ENCODE measurements at places on chromosomes 7 and 10. TPM values are rescaled to one million over a fixed set of nuclear protein-coding genes. Genes with fewer than 3 reads are reported as not detected.

UTF1 gene
- not detected for total RNA-seq

SH2B2 gene
- total RNA-seq: 0.92 TPM

COL28A1 gene
- 0.13 TPM for total RNA-seq

CLDN12 gene
- total RNA-seq: 40.7 TPM

AGR3 gene
- total RNA-seq: not detected

SLC29A4 gene
- 0.40 TPM for total RNA-seq

SOSTDC1 gene
- total RNA-seq: not detected

ELOVL3 gene
- 0.26 TPM for total RNA-seq

NUDT13 gene
- total RNA-seq: 1.3 TPM

SLC12A9 gene
- 13.2 TPM for total RNA-seq

DNAAF5 gene
- total RNA-seq: 10.7 TPM

SYNPO2L gene
- under 0.01 TPM for total RNA-seq

ATOH7 gene
- not detected for total RNA-seq

LRRN3 gene
- total RNA-seq: 42.8 TPM

FRAT2 gene
- 4.4 TPM for total RNA-seq

VSTM4 gene
- total RNA-seq: 5.2 TPM

CELF2 gene
- 16.6 TPM for total RNA-seq

ARMC3 gene
- total RNA-seq: not detected

GRID1 gene
- total RNA-seq: not detected

TRIM50 gene
- not detected for total RNA-seq

TSPAN33 gene
- total RNA-seq: 0.06 TPM

PSMA2 gene
- total RNA-seq: 53.3 TPM

AGBL3 gene
- 1.6 TPM for total RNA-seq

ANKRD22 gene
- total RNA-seq: 0.13 TPM

SPOCK2 gene
- 0.26 TPM for total RNA-seq

Data from aortic smooth muscle cell (primary cell).